ENCODE measurements at places on chromosomes 2 and 18.

- no peak for DNase-seq
These were observed 863.7 kb downstream of the MBD2 start for GRCh38 chr18:53360501-53361443.

DNA sequence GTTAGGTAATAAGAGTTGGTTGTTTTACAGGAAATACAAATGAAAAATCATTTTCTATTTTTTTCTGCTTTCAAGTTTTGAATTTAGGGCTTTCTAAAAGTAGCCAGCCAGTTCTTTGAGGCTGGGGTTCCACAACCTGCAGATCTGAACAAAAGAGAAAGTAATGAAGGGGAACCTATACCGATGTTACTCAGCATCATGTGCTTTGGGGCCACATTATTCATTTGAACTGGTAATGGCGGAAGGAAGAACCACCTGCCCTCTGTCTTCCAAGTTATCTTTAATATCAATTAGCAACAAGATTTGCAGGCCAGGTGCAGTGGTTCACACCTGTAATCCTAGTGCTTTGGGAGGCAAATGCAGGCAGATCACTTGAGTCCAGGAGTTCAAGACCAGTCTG, 12.9 kb upstream of the MRO start:
- DNase-seq, result no peak

- no peak for DNase-seq
These were observed 218.2 kb downstream of the RBM43 start for GRCh38 chr2:151043484-151043883.

DNA sequence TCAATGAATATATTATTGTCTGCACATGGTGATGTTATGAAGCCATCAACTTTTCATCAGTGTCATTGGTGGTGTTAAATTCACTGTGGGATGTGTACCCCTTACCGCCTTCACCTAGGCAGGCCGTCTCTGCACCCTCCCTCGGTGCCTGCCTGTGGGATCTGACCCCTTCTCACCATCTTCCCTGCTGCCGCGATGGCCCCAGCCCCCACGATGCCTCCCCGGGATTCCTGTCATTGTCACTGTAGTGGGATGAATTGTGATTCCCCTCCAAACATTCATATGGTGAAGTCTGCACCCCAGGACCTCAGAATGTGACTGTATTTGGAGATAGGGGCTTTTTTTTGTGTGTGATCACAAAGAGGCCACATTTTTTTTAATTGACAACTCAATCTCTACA, 198.3 kb upstream of the HS6ST1 start:
- DNase-seq, result no peak

- DNase-seq, result peak; percentile 60
These were observed 72.5 kb downstream of the DHRS9 start for GRCh38 chr2:169141713-169142352.

GRCh38 chr18:55093808-55094207, 134.5 kb upstream of the CCDC68 start:
- DNase-seq, result no peak

- no peak for DNase-seq
These were observed 244.1 kb upstream of the TNP1 start for GRCh38 chr2:217103752-217104545.

DNA sequence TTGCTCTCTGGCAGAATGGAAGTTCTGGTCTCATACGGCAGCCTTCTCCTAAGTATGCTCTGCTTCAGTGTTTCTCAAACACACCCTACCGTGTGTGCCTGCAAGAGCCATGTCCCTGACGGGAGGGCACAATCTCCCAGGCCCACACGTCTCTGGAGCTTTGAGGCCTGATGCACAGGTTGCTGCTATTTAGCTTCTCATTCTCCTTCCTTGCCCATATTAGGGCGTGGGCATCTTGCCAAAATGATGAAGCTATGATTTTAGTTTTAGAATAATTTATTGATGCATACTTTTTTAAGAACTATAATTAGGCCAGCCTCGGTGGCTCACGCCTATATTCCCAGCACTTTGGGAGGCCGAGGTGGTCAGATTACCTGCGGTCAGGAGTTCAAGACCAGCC, 107.9 kb downstream of the RNF144A start:
- no peak for DNase-seq

DNA sequence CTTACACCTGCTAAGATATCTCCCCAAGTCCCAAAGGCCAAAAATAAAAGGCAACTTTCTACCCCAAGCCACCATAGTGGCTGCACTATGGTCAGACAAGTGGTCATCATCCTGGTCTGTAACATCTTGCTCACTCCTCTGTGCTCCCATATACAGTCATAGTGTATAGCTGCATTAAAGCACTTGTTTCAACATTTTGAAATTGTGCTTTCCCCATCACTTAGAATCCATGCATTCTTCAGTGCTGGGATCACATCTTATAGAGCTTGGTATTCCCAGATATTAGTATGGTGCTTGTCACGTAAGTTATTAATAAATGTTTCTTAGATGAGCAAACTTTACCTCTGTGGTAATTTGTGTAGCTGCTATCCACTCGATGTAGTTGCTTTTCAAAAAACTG, 40.4 kb upstream of the CDC42EP3 start:
- no peak for DNase-seq

DNA sequence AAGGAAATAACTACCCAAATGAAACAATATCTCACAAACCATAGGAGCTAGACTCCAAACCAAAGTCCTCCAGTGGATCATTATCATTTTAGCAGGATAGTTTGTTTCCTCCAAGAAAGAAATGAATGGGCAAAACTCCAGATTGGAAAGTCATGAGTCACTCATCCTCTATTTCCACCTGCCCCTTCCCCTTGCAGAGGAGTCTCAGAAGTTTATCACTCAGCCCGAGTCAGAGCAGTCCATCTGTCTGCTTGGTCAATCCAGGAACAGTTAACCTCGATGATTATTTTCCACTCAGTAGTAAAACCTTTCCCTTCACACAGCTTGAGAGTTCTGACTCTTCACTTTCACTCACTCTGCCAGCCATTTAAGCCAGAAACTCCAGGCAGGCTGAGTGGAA, 462.2 kb downstream of the BCL11A start:
- no peak for DNase-seq

DNA sequence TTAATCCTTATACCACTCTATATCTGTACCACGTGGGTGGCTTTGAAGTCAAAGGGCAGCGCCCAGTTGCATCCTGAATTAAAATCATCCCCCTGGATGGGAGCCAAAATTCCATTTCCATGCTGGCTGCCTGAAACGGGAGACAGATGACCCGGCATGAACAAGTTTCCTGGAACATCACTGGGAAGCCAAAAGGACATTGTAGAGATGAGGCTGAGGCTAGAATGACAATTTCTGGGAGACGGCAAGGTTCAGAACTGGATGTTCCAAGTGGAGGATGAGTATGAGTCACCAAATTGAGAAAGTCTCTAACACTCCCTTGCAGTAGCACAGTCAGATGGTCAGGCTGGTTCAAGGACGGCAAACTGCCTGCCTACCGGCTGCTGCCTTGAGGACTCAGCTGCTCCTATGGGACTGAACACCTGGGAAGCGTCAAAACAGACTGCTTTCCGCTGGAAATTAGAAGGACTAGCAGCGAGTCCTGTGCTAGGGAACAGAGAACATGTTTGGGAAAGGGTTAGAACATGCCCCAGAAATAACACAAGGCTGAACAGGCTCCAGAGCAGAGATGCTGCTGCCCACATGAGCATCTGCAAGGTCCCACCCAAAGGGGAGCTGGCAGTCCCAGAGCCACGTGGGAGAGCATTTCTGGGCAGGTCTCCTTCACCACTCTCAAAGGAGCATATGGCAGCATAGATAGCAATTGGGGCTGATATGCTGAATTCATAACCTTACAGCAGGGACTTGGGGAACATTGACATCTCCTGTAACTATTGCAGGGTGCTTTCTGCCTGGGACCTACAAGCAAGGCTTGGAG, 32.0 kb downstream of the YPEL5 start:
- DNase-seq, result no peak

DNA sequence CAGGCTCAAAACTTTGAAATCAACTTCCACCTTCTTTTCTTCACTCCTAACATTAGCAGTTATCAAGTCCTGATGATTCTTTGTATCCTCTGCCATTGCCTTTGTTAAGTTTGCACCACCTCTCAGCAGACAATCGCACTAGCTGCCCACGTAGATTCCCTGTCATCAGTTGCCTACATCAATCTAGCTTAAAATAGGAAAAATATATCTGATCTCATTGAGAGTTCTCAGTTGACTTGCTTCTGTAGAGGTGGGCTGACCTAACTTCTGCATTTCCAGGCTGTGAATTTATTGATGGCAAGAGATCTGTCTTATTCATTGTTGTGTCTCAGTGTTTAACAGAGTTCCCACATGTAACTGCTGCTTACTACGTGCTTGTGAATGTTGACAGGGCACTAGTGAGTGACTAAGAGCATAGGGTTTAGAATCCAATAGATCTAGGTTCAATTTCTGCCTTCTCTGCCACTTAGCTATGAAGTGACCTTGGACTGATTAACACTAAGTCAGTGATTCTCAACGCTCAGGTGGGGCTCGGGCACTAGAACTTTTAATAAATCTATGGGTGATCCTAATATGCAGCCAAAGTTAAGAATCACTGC, 3.7 kb upstream of the INSIG2 start:
- DNase-seq, result no peak

DNA sequence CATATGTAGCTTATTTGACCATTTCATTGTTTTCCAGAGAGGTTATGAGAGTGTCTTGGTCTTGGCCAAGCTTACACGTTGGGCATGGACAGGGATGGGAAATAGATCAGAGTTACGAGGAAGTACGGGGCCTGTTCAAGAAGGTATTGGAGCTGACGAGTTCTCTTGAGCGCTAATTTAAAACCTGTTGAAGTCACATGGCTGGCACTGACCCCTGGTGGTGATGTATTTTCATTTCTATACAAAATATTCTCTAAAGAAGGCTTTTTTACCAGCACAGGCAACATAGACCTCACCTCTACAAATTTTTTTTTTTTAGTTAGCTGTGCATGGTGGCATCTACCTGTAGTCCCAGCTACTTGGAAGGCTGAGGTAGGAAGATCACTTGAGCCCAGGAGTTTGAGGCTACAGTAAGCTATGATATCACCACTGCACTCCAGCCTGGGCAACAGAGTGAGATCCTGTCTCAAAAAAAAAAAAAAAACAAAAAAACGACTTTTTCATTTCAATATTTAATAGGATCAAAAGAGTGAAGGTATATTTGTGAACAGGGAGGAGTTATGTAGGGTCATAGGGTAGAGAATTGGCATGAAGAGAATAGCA, 19.6 kb downstream of the UGP2 start:
- peak; percentile 33 for DNase-seq

GRCh38 chr2:100141906-100142305, 484 bp downstream of the AFF3 start:
- no peak for DNase-seq

GRCh38 chr2:128380961-128381938, 62.6 kb upstream of the HS6ST1 start:
- DNase-seq, result no peak

GRCh38 chr2:207852791-207853190, 83.1 kb upstream of the FZD5 start:
- DNase-seq, result no peak

DNA sequence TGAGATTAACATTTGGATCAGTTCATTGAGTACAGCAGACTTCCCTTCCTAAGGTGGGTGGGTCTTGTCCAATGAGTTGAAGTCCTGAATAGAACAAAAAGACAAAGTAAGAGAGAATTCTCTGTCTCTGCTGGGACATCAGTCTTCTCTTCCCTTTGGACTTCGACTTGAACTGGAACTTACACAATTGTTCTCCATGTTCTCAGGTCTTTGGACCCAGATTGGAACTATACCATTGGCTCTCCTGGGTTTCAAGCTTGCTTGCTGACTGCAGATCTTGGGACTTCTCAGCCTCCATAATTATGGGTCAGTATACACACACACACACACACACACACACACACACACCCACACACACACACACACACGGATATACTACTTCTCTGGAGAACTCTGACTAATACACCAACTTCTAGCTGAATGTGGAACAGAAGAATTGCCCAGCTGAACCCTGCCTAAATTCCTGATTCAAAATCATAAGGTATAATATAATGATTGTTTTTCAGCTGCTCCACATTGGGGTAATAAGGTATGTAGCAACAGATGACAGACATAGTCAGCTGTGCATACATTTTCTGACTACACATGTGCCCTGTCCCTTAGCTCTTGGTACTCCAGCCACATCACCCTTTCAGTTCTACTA, 214.0 kb downstream of the TGIF1 start:
- no peak for DNase-seq

- DNase-seq, result no peak
These were observed 16.3 kb downstream of the RAB12 start for GRCh38 chr18:8625461-8626092.

DNA sequence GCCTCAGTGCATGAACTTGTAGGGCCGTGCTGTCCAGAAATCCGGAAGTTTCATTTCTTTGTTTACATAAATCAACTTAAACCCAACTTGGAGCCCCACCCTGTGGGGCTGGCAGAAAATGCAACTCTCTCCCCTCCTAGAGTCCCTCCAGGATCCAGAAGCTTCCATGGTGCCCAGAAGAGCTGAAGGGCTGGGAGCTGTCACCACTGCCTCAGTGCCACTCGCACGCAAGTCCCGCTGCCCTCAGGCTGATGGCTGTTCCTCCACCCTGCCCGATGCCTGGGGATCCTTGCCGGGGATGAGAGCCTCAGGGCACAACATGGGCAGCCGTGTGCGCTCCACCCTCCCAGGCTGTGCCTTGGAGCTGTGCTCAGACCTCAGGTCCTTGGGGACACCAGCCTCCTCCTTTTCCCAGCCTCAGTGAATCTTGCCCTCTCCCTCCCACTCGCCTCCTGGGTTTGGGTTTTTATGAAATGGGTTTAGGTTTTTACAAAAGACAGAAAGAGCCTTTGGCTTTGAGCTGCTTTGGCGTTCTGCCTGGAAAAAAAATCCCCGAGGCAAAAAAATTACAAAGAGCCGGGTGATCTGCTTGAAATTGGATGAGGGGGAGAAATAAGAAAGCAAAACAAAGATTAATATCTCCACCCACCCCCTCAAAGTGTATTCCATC, 155.2 kb downstream of the TWIST2 start:
- DNase-seq, result no peak

- DNase-seq, result no peak
These were observed 1.5 kb upstream of the CERKL start for GRCh38 chr2:181658444-181658843.

GRCh38 chr18:2494921-2495320, 76.4 kb downstream of the METTL4 start:
- no peak for DNase-seq

DNA sequence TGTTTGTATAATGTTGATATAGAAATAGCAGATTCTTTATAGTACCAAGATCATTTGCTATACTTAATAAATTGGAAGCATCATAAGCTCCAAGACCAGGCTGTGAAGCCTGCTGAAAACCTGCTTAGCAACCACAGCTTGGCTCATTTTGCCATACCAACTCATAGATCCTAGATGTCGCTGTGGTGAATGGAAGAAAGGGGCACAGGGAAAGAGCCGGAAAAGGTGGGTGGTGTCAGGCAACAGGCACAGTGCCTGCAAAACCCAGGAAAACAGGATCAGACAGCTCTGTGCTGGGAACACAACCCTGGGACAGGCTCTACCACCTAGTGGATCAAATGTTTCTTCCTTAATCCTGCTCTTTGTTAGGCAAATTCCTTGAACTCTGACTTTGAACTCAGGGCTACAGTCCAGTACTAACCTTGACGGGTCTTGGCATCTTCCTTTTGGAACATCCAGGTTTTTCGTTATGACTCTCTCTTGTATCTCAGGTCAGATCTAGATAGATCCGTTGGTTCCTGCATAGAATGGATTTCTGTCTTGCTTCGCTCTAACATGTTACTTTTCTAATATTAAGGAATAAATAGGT, 31.6 kb downstream of the TWSG1 start:
- no peak for DNase-seq

All from stimulated activated CD4-positive, alpha-beta T cell treated with anti-CD3 and anti-CD28 coated beads, TNF-alpha, amount 100 ng/mL, for 48 hours (primary cell).